Osteocyte (in vitro differentiated cells): ENCODE measurements at places on chromosomes 2 and 18.

DNA sequence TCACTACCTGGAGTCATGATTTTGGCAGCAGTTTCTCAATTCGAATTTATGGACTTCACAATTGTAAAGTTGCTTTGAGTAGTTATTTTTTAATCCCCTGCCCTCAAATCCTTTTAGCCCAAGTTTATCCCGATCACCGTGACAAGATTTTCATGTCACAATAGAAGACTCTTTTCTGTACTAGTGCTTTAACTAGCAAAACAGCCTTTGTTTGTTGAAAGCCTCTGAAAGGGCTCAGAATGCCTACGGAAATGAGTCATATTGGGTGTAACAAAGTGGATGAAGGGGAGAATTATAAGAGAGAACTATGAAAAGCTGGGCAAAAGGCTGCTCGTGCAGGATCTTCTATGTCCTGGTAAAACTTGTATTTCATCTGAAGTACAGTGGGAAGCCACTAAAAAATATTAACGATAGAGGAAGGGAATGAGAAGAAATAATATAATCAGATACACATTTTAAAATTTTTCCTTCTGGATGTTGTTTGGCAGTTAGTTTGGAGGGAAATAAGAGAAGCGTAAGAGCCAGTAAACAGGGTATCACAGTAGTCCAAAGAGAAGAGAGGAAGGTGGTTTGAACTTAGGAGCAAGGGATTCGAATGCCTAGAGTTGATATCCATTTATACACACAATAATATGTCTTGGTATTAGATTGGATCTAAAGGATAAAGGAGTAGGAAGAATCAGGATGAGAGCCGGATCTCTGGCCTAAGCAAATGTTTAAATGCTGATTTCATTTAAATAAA is 114.9 kb downstream of the GALNT13 start:
- DNase-seq, result no peak

DNA sequence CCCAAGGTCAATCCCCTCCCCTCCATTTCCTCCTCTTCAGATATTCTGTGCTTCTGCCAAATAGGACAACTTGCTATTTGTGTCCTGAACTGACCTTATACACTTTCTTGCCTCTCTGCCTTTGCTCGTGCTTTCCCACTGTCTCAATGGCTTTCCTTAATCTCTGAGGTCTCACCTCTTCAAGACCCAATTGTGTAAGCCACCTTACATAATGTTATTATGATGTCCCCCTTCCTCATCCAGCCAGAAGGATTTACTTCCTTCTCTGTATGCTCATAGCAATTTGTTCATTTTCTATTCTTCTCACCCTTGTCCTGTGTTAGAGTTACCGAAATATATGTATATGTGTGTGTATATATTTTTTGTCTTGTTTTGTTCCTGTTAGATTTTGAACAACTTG is 26.9 kb upstream of the DARS1 start:
- no peak for DNase-seq

DNA sequence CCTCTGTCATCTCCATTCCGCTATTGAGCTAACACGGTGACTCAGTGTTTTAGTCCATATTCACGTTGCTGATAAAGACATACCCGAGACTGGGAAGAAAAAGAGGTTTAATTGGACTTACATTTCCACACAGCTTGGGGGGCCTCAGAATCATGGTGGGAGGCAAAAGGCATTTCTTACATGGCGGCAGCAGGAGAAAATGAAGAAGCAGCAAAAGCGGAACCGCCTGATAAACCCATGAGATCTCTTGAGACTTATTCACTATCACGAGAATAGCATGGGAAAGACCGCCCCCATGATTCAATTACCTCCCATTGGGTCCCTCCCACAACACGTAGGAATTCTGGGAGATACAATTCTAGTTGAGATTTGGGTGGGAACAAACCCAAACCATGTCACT is 22.6 kb upstream of the CXXC1 start:
- no peak for DNase-seq

DNA sequence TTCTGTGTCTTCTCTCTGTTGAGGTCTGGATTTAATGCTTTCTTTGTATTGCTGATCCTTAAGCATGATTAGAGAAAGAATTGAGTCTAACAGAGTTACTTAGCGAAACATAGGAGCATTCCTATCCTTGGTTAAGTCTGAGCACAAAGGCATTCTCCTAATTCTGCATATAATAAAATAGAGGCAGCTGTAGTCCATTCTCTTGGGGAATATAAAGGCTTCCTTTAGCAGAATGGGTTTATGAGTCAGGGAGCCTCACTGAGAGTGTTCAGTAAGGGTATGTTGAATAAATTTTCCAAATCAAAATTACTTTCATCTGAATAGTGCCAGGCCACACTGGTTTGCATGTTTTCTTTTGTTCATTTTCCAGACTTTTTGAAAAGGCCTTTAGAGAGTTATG is 101.5 kb downstream of the GALNT1 start:
- DNase-seq, result no peak

DNA sequence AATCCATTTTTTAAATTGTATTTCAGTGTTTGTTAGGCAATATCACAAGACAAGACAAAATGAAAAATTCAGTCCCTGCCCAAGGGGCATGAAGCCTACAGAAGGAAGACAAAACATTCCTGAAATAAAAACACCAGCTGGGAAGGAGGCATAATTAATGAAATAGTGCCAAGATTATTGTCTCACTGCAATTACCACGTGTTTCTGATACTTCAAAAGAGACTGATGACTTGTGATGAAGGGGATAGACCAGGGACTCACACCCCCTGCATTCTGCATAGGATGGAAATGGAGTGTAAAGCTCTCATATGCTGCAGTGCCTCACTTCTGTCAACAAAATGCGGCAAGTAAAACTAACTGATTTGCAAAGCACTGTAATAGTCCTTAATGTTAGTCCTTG is 178.1 kb downstream of the BARD1 start:
- no peak for DNase-seq

- DNase-seq, result no peak
Measured at GRCh38 chr2:175903384-175903936, 98.6 kb downstream of the LNPK start.

GRCh38 chr2:239607517-239608191 is 206.8 kb upstream of the HDAC4 start:
- peak; percentile 79 for DNase-seq

DNA sequence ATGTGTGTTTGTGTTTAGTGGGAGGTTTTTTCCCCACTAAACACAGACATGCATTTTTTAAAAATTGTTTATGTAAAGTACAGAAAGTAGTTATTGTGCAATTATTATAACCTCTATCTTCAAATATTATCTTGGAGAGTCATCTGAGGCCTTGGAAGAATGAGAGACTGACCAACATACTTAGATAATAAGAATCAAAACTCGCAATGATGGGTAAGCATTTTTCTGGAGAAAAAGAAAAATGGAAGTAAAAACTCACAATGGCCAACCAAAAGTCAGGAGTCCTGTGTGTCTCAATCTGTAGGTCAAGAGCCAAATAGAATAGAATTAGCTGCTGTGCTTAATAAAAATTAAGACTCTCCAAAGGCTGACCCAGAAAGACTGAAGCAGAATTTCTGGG is 43.0 kb downstream of the MEMO1 start:
- no peak for DNase-seq

GRCh38 chr2:120312860-120313694 is 32.9 kb upstream of the INHBB start:
- DNase-seq, result no peak

- DNase-seq, result no peak
Measured at GRCh38 chr2:190876631-190877030, 4.0 kb upstream of the GLS start.

GRCh38 chr18:2168022-2168421 is 403.3 kb downstream of the METTL4 start:
- no peak for DNase-seq

DNA sequence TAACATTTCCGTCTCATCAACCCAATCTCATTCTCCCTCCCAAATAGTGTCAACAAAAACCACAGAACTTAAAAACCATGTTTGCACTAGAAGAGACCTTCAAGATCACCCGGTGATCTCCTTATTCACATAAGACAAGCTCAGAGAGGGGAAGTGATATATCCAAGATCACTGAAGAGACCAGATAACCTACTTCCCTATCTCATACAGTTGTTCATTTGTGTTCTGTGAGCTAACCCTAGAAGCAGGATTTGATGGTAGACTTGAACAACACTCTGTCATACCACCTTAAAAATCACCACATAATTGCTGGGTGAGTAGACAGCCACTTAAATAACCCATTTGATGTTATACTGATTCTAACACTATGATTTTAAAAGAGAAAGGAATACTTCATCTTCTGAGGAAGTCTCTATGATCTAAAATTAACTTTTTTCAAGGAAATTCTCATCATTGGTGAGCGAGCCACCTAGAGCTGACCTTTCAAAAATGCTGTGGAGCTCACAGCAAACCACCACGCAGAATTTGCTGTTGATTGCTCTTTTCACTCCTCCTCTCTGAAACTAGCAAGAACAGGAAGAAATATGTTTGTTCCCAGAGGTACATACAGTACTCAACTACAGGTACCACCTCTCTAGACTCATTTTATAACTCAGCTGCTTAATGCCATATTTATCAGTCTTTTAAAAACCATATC is 15.1 kb downstream of the AAK1 start:
- no peak for DNase-seq

- DNase-seq, result no peak
Measured at GRCh38 chr18:28342231-28342630, 165.3 kb upstream of the CDH2 start.

- DNase-seq, result no peak
Measured at GRCh38 chr2:24971286-24971535, 544 bp downstream of the DNAJC27 start.

DNA sequence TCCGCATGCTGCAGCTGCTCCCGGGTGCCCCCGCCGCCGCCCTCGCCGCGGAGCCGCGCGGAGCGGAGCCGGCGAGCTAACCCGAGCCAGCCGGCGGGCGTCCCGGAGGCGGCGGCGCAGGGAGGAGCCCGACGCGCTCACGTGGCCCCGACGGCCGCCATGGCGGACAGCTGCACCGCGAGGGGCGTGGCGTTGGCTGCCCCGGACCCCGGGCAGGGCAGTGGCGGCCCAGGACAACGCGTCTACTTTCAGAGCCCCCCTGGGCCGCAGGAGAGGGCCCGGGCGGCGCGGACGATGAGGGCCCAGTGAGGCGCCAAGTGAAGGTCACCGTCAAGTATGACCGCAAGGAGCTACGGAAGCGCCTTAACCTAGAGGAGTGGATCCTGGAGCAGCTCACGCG is 30.0 kb upstream of the CCNYL1 start:
- no peak for DNase-seq

- DNase-seq, result no peak
Measured at GRCh38 chr2:222912117-222912516, 51.3 kb downstream of the ACSL3 start.

DNA sequence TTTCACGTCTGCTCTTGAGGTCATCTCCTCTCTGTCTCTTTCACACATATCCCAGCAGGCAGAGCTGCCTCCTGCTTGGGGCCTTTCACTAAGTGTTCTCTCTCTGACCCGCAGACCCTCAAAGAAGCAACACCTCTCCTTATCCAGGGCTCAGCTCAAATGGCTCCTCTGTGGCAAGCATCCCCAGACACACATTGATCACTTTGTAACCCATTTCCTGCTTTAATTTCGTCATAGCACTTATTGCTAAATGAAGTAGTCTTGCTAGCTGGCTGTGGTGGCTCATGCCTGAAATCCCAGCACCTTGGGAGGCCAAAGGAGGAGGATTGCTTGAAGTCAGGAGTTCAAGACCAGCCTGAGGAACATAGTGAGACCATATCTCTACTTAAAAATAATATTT is 41.4 kb downstream of the SGPP2 start:
- DNase-seq, result no peak

GRCh38 chr2:180985771-180986395 is 5.5 kb downstream of the UBE2E3 start:
- DNase-seq, result no peak
